EL (cell line): ENCODE measurements at places on chromosomes 3 and 15.

- no peak for DNase-seq
Observed at GRCh38 chr3:178272841-178273240, 263.4 kb upstream of the KCNMB2 start.

DNA sequence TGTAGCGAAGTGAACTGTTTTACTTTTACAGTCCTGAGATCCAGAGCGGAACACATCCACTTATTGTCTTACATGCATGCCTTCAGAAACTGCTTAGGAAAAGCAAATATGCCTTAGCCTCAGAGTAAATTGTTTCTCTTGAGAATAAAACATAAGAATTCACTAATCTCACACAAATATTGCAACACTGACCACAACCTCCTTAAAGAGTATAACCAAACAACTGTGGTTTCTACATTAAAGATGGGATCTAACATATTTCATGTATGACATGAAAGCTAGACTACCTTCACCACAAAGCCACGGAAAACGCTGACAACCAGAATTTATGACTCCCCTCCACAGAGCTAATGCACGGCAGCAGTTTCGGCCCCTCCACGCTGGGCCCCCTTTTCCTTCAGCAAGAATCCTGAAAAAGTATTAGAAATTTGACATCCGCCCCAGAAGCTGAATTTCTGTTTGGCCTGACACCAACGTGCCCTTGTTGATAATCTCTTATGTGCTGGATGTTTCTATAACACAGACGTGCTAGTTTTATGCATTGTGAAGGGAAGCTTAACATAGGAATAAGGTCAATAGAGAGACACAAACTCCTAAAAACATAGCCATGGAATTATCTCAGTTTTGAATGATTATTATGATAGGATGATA is 84.6 kb downstream of the GREM1 start:
- peak; percentile 89 for DNase-seq

DNA sequence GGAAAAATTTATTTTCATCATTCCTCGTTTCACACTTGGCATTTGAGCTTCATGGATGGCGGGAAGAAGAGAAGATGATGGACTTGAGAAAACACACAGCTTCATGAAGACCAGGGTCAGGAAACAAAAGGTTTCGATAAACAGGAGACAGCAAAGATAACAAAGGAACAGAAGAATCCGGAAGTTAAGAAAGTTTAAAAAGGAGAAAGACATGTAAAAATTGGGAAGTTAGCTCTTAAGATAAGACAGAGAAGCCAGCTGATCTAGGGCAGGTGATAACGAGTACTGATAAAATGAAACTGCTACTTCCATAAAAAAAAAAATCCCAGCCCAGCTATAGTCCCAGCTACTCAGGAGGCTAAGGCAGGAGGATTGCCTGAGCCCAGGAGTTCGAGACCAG is 23.9 kb downstream of the IL5RA start:
- DNase-seq = no peak

DNA sequence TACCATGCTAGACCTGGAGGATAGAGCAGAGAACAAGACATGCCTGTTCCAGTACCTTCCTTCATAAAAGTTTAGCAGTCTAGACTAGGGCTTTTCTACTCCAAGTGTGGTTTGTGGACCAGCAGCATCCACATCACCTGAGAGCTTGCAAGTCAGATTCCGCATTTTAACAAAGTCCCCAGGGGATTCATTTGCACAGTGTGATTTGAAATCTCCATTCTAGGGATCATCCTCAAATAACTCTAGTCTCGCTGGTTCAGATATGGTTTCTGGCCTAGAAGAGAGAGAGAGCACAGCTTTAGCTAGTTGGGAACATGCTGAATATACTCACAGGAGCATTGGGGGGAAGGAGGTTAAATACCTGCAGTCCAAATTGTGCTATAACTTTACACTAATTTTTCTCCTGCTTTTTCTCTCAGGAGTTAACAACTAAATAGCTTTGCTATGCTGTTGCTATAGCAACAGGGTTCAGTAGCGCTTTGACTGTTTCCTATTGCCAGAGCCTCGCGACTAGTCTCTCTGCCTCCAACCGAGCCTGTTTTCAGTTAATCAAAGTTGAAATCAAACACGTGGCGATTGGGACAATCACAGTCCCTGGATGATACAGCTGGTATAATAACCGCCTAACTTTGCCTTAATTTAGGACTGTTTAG is 64.0 kb upstream of the RASGRF1 start:
- DNase-seq = no peak

DNA sequence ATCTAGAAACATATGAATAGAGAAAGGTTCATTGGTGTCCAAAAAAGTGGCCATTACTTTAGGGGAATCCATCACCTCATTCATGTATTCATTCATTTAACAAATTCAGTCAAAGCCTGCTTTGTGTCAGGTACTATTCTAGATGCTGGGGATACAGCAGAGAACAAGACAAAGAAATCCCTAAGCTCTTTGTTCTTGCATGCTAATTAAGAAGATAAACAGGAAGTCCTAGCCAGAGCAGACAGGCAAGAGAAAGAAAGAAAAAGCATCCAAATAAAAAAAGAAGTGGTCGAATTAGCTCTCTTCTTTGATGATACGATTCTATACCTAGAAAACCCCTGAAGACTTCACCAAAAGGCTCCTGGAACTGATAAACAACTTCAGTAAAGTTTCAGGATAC is 12.4 kb upstream of the ZMAT3 start:
- DNase-seq = no peak

DNA sequence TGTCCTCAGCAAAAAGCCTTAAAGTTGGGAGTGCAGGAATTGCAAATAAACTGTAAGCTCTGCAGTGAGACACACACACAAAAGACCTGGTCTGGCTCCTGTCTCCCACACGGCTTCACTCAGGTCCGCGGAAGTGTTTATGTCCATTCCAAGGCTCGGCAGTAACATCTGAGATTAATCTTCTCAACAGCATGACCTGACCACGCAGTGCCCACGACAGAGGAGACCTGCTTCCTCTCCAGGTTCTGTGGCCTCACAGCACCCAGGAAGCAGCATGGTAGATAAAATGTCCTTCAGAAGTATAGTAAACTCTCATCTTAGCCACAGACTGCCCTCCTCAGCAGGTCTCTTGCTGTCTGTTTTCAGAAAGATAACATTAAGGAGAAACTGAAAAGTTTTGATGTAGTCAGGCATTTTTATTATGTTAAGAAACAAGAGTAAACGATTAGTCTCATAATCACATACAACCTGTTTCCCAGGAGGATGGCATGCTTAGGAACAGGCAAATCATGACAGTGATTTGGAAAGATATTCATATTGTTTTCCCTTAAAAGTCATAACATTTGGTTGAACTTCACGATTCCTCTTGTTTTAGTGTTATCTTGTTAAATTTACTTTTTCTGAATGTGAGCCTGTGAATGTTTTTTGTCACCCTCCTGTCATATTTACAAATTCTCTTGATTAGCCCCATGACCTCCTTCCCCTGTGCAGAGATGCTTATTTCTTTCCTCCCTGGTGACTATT is 34.6 kb downstream of the CD200R1L start:
- DNase-seq = no peak

- no peak for DNase-seq
Observed at GRCh38 chr15:85443046-85443445, 62.6 kb downstream of the AKAP13 start.

DNA sequence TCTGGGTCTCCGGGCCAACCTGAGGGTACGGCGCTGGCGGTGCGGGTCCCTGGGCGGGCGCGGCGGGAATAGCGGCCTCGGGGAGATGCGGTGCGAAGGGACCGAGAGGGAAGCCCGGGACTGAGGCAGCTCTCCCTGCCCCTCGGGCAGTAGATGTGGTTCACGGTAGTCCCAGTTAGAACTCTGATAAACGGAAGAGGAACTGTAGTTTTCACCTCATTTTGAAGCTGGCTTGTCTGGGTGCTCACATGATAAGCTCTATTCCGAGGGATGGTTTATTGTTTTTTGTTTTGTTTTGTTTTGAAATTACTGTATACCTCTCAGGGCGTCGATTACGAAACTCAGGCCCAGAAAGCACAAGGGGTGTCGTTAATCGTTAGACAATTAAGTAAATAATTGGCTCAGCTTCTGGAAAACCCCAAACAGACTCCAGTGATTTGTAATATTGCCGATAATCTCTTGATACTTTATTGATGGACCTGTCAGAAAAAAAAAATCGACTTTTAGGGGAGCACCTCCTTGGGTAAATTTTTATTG is 413 bp downstream of the NUSAP1 start:
- DNase-seq = no peak

- peak; percentile 9 for DNase-seq
Observed at GRCh38 chr3:25007974-25008658, 419.9 kb upstream of the RARB start.

DNA sequence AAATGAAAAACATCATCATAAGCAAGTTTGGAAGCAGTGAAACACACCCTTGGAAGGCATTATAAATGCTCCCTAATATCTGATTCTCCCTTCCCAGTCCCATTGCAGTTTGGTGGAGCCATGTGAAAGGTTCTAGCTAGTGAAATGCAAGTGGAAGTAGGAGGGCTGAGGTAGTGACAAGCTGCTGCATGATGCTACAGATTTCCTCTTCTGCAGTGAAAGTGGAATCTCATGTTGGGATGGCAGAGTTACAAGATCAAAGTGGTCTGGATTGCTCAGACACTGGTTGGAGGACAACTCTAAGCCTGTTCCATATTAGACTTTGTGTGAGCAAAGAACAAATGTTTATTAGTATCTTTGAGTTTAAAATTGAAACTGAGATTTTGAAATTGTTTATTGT is 3.3 kb upstream of the PDCD6IP start:
- no peak for DNase-seq

GRCh38 chr15:42401544-42402454 is 42.5 kb downstream of the CAPN3 start:
- DNase-seq = no peak

GRCh38 chr3:136741063-136741462 is 11.1 kb downstream of the STAG1 start:
- no peak for DNase-seq

- DNase-seq = peak; percentile 87
Observed at GRCh38 chr15:66765478-66766281, 63.6 kb downstream of the SMAD6 start.

GRCh38 chr3:107272885-107273284 is 104.4 kb upstream of the CCDC54 start:
- DNase-seq = no peak

- no peak for DNase-seq
Observed at GRCh38 chr15:65818927-65819562, 27.0 kb upstream of the DENND4A start.

GRCh38 chr3:117801912-117802239 is 1092.3 kb downstream of the TUSC7 start:
- no peak for DNase-seq

GRCh38 chr15:64864068-64864467 is 22.4 kb downstream of the PLEKHO2 start:
- DNase-seq = no peak

DNA sequence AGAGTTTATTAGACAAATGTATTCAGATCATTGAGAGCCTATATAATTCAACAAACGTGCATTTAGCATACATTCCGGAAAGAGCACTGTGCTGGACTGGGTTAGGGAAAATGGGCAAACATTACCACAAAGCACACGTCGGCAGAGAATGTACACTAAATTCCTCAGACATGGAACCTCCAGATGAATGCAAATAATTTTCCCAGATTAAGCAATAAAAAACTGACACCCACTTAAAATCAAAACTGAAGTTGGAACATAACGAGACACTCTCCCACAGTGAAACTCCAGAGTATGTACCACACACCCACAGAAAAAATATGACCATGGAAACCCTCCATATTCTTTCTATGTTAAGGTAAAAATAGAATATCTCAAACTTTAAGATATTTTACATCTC is 4.8 kb downstream of the SECISBP2L start:
- DNase-seq = peak; percentile 34

- DNase-seq = peak; percentile 43
Observed at GRCh38 chr3:158713094-158713499, 19.2 kb downstream of the RARRES1 start.

GRCh38 chr15:40891810-40892446 is 2.3 kb upstream of the VPS18 start:
- DNase-seq = peak; percentile 53

GRCh38 chr3:37456781-37457180 is 282.4 kb upstream of the LRRFIP2 start:
- no peak for DNase-seq

GRCh38 chr3:12931273-12931905 is 90.0 kb upstream of the RPL32 start:
- no peak for DNase-seq

- peak; percentile 41 for DNase-seq
Observed at GRCh38 chr3:192467230-192468140, 259.9 kb downstream of the FGF12 start.

DNA sequence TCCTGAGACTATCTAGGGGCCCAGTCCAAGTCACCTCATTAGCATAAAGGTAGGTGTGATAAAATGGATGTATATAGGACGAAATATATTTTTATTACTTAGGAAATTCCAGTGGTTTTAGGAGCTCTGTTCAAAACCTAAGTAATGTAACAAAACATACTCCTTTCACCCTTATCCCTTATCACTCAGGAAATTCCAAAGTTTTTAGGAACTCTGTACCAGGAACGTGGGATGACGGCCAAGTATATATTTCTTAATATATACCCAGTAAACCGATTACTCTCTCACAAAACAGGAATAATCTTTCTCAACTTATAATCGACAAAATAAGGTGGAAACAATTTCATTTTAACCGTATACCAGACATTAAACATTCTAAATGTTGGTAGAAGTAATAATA is 195.7 kb downstream of the ZPLD1 start:
- no peak for DNase-seq

DNA sequence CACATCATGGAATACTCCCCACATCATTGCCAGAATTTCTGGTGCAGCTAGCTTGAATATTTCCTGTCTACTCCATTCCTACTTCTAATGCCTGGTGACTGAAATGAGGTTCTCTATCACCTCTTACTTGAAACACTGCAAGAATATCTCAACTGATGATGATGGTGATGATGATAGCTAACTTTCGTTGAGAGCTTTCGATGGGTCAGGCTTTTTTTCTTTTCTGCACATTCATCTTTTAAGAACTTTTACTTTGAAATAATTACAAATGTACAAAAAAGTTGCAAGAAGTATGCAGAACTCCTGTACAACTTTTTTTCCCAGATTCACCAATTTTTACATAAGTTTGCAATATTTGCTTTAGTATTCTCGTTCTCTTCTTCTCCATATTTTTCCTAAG is 233.5 kb downstream of the MEIS2 start:
- no peak for DNase-seq
